ENCODE measurements at places on chromosomes 3 and 15.

DNA sequence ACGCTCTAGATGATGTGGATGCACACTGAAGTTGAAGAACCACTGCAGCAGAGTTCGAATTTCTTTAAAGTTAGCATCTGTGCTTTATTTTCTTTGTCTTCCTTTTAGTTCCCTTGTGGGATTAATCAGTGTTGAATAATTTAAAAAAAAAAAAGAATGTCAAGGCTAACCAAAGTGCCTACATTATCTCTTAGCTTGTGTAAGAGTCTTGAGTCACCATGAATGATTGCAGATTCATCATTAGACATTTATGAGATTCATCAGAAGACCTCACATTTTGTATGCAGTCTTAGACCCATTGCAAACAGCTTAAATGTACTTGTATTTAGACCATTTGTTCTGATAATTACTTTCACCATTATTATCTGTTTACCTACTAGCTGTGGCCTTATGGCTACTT is 182.2 kb downstream of the FNDC3B start:
- DNase-seq, result no peak

- no peak for DNase-seq
Measured at GRCh38 chr3:192373032-192373431, 354.3 kb downstream of the FGF12 start.

GRCh38 chr15:45794712-45795439 is 160.0 kb downstream of the SQOR start:
- no peak for DNase-seq

- DNase-seq, result no peak
Measured at GRCh38 chr3:178669022-178669601, 132.9 kb downstream of the KCNMB2 start.

DNA sequence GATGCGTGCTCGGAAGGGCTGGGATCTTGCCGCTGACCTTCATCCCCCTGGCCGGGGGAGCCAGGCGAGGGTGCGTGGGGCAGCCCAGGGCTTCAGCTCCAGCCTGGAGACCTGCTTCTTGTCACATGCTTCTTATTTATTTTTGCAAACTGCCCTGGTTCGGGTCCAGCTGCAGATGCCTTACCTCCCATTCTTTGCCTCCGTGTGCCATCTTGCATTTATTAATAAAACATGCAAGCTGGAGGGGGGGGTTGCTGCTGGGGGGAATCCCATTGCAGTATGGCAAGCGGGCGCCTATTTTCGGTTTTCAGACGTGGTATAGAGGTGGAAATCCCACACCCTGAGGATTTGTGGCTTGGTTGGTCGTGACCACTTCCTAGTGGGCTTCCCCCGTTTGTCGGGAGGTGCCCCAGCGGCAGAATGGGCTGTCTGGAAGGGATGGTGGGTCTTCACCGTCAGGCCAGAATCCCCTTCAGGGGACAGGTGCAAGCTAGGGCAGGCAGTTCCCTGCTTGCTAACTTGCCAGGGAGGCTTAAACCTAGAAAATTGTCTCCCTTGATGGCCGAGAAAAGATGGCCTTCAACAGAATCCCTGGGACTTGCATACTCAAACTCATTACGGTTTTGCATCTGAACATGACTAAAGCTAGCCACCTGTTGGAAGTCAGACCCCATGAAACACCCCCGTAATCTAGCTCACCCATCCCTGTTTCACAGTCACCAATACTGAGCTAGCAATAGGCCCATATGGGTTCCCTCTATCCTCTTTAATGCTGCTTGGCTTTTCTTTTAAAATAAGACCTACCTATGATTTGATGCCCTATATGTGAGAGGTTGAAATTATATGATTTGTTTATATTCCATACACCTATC is 569 bp downstream of the TMEM266 start:
- DNase-seq, result no peak

DNA sequence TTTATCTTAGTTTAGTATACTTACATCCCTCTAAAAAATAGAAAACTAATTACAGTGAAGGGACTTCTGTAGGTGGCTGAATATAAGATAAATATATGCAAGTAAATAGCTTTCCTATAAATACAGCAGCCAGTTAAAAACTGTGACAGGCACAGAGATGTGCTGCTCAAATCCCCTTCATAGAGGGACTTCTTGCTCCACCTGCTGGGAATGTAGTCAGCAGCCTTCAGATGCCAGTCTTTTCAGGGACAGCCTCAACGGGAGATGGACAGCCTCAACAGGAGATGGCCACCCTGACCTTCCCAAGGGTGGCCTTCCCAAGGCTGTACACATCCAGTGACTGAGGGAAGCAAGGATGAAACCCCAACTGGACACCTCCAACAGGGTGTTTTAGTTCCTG is 15.7 kb upstream of the PRR23E start:
- no peak for DNase-seq

DNA sequence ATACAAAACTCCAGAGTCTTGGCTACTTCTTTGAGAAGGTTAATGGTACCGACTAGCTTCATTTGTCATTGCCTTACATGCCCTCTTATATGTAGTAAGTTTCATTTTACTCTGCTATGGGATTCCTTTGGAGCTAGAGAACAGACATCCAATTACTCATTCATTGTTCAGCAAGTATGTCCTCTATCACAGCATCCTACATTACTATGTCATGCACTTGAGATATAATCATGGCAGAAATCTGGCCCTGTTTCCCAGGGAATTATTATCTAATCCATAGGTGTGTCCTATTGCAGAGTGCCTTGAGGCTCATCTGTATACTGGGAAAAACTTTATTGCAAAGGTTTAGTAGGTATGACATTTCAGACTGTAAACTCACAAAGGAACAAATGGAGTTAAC is 333.1 kb upstream of the NECTIN3 start:
- DNase-seq, result no peak

- peak; percentile 79 for DNase-seq
Measured at GRCh38 chr3:17151598-17152373, 267.0 kb downstream of the PLCL2 start.

- no peak for DNase-seq
Measured at GRCh38 chr3:170162630-170163029, 18.9 kb downstream of the PHC3 start.

GRCh38 chr3:149442043-149442442 is 32.5 kb upstream of the TM4SF4 start:
- no peak for DNase-seq

DNA sequence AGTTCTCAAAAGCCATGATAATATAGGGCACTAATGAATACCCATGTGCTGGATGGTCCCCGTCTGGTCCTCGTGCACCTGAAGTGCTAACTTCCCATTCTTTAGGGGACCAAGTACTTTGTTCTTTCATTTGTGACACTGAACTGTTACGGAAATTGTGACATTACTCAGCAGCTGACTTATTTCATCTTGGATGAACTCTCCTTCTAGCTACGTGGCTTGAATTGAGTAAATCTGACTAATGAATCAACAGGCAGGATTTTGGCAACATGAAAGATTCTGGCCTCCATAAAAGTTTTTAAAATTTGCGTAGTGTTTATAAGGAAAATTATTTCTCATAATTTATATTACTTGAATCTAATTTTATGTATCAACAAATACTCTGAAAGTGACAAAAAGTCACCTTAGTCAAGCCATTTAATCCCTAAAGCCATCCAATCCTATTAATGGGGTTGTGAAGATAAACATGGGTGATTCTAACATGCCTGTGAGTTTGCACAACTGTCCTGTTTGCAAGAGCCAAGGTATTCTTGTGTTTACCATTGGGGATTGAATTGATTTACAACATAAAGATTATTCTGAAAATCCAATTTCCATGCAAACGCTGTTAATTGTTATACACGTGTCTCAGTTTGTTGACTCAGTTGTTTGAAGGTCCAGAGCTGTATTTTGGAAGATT is 119.9 kb downstream of the AGBL1 start:
- no peak for DNase-seq

- DNase-seq, result no peak
Measured at GRCh38 chr3:100533176-100533575, 40.8 kb downstream of the TMEM45A start.
